ENCODE measurements at places on chromosomes 3 and 15.

DNA sequence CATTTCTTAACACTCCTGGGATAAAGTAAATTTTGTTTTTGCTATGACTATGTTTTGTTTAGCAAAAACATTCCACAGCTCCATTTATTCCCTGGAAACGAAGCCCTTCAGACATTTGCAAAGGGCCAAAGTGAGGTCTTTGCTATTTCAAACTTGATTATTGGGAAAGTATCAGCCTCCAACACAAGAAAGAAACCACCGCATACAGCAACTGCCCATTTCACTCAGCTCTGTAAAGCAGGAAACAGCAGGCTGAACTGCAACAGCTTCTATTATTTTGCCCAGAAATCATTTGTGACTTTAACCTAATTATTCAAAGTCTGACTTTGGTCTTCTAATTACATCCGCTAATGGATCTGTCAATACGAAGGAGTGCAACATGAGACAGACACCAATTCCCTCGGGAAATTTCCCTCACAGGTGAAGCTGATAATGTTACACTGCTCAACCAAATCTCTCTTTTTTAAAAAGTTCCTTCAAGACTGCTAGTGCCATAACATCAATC, 72.1 kb downstream of the RFTN1 start:
- DNase-seq: no peak

- DNase-seq: peak; percentile 39
These were observed 131.6 kb upstream of the RASGRP1 start for GRCh38 chr15:38696109-38696727.

DNA sequence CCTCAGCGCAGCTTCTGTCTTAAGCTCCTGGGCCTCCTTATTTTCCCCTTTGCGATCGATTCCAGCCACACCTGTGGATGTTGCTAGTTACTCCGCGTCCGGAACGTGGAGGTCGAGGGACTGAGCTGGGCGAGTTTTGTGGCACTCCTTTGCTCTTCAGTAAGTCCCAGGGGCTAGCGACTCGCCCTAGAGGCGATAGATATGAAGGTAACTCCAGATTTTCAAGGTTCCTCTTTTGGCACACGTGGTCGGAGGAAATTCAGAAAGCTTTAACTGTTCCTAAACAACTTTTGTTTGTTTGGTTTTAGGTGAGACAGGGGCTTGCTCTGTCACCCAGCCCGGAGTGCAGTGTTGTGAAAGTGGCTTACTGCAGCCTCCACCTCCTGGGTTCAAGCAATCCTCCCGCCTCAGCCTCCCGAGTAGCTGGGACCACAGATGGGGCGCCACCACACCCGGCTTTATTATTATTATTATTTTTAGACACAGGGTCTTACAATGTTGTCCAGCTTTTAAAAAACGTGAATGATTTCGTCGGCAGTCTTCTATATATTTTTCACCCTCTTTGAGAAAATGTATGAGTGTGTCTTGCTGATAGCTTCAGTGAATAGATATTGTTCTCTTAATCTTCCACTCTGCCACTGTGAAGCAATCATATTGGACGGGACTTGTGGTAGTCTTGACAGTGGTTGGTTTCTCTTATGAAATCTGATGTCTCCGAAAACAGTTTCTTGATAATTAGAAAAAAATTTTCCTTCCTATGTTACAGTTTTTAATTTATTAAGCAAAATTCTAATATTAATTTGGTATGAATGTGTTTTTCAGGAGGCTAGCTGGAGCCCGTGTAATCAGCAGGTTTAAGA, 785 bp downstream of the MFSD1 start:
- no peak for DNase-seq

- no peak for DNase-seq
These were observed 3.6 kb downstream of the HGD start for GRCh38 chr3:120678331-120678947.

- DNase-seq: no peak
These were observed 3.9 kb upstream of the CCDC9B start for GRCh38 chr15:40344631-40345120.

DNA sequence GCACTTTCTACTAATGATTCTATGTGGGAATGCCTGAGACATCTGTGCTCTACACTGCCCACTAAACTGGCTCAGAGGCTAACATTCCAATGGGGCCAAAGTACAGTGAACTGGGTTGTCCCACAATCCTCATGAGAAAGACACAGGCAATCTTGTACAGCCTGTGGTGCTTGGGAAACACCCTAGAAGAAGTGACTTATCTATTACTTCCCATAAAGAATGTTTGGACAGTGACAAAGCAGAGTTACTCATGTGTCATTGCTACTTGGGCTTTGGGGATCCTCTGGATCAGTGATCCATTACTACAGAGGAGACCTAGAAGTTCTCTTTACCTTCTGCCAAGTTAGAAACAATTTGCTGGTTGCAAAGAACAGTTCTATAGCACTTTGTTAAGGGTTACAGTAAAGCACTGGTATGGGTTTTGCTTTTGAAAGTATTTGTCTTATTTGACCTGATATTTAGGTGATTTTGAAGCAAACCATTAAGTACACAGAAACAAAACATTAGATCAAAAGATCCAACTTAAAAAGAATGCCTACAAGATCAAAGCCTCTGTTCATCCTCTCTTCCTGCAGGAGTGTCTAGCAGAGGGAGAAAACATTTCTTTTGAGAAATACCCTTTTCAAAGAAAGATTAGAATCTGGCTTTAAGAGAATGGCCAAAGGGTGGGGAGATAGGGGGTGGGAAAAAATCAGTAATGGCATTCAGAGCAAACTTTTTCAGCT, 75.8 kb downstream of the CTNNB1 start:
- DNase-seq: no peak

DNA sequence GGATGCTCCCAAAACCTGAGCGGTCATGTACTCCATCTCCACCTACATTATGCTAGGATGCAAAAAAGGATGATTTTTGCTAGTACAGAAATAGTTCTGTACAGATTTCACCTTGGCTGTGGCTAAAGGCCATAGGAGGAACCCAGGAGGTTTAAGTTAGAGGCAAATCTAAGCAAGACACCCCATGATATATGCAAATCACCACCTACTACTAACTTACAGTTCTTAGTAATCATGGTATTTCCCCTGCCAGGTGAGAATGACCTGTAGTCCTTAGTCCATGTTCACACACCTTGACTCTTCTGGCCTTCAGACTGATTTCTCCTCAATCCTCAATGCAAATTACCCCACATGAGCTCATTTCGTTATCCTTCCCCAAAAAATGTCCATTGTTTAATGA, 154.2 kb downstream of the IMPG2 start:
- DNase-seq: no peak
